ENCODE measurements at places on chromosomes 6 and 20.

DNA sequence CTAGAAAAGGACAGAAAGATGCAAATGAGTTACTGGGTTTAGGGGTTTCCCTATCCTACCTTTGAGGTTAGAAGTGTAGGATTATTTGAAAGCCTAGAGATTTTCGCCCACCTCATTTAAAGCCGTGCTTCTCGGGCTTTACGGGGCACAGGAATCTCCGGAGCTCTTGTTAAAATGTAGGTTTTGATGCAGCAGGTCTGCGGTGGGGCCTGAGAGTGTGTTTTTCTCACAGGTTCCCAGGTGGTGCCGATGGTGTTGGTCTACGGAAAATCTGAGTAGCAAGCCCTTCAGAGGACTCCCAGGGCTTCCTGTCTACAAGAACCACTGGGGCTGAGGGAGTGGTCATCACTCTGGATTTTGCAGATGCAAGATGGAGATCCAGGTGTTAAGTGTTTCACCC, 47.5 kb downstream of the TRAM2 start:
- DNase-seq = no peak

GRCh38 chr6:3960754-3961361, 111.7 kb downstream of the FAM50B start:
- DNase-seq = no peak

GRCh38 chr6:148218542-148219258, 123.9 kb upstream of the SASH1 start:
- DNase-seq = no peak

- no peak for DNase-seq
Measured at GRCh38 chr6:30592287-30592686, 21.0 kb downstream of the ABCF1 start.

DNA sequence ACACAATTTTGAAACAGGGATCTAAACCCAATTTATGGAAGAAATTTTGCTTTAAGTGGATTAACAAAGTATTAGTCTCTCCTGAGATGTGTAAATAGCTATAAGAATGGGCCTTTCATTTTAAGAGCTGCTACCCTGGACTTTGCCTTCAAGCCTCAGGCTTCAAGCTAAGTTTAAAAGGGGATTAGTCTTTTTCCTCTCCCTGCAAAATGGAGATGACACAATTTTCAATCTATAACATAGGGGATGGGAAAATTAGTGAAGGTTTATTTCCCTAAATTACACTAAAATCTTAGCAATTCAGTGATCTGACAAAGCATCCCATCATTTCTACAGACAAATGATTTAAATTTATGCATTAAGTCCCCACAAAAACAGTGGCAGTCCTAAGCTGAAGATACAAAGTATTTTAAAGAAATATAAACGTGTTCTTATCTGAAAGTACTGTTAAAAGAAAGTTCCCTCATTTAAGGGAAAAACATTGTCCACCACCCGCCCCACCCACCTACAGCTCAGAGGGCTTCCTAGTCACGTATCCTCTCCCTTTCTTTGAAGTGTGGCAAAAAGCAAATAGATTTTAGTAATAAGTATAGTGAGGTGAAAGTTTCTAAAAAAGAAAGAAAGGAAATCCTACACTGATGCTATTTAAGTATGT, 14.5 kb downstream of the ARHGAP18 start:
- no peak for DNase-seq

GRCh38 chr6:125952764-125953501, 3.6 kb upstream of the HINT3 start:
- peak; percentile 43 for DNase-seq

DNA sequence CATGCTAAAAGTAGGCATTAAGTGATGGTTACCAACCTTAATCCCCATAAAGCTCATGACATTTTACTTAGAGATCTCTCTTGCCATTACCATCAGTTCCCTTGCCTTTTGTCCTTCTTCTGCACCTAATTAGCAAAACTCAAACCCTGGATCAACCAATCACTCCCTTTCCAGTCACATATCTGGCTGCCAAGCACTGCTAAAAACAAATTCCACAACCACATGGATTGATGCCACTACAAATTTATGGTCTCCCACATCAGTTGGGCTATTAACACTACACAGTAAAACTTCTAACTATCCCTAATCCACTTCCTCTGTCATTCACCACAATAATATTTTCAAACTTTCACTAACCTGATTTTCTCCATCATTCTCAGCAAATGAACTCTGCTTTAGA, 54.3 kb upstream of the RNF146 start:
- no peak for DNase-seq

Measured in adipocyte (in vitro differentiated cells).